Stimulated activated CD4-positive, alpha-beta T cell treated with anti-CD3 and anti-CD28 coated beads, Interleukin-2, amount 100 ng/mL, for 24 hours (primary cell): ENCODE measurements at places on chromosomes 13 and 19.

DNA sequence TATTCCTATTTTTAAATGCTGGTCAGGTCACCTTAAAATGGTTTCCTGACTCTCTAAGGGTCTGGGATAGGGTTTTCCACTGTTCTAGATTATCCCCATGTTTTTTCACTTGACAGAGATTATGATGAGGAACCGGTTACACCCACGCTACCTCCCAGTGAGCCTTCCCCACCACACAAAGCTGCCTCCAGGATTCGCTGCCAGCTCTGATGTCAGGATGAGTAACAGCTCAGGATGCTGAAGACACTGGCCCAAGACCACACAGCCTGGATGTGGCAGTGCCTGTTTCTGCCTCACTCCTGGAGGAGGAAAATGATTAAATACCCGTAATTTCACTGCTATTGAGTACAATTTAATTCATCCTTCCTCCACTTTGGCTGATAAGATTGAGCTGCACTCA, 22.9 kb downstream of the ZNF114 start:
- DNase-seq: no peak

GRCh38 chr13:62643007-62643483, 1227.4 kb upstream of the PCDH20 start:
- no peak for DNase-seq

GRCh38 chr19:49468746-49469447, 5.1 kb upstream of the FLT3LG start:
- peak; percentile 71 for DNase-seq

- no peak for DNase-seq
Measured at GRCh38 chr13:107441279-107441678, 774.1 kb downstream of the LIG4 start.

DNA sequence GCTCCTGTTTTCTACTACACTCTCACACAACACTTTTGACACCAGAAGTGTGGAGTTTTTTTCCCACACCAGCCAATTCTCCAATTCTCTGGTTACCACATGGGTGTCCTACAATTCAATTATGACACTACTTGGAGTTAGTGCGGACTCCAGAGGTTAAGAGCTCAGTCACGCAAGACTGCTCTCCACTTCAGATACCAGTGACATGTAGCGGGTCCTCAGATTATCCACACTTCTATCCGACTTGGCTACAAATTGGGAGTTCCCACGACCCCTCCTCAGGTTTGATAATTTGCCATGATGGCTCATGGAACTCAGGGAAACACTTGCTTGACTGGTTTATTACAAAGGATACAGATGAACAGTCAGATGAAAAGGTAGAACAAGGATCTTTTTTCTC, 32.9 kb downstream of the PAN3 start:
- DNase-seq: no peak

DNA sequence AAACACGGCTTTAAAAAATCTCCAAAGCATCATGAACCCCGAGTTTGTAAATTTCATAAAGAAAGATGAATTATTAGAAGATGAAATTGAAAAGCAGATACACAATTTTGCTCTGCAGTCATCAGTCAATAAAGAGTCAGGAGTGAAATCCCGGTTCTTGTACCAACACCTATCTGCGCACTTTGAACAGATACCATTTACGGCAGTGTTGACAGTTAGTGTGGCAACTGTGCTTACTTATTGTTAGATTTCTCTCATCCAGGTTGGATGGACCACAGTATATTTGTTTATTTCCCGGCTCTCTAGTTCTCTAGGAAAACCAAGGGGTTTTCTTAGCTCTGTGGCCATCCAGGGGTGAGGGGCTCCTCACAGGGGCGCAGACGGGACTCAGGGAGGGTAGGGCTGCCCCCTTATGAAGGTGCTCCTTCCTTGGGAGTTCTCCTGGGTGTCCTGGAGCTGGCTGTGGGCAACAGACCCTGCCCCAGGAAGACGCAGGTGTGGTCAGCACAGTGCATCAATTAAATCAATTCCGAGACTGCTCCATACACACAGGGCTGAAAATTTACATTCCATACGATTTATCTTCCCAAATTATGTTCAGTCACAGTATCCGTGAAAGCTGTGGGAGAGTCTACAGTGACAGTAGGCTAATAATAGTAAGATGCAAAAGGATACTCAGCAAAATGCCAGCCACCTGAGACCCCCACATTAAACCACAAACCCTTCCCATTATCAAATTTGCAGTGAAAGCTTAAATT, 107.0 kb upstream of the C1QTNF9B start:
- DNase-seq: no peak

- DNase-seq: no peak
Measured at GRCh38 chr19:13576726-13577125, 70.4 kb upstream of the CACNA1A start.

DNA sequence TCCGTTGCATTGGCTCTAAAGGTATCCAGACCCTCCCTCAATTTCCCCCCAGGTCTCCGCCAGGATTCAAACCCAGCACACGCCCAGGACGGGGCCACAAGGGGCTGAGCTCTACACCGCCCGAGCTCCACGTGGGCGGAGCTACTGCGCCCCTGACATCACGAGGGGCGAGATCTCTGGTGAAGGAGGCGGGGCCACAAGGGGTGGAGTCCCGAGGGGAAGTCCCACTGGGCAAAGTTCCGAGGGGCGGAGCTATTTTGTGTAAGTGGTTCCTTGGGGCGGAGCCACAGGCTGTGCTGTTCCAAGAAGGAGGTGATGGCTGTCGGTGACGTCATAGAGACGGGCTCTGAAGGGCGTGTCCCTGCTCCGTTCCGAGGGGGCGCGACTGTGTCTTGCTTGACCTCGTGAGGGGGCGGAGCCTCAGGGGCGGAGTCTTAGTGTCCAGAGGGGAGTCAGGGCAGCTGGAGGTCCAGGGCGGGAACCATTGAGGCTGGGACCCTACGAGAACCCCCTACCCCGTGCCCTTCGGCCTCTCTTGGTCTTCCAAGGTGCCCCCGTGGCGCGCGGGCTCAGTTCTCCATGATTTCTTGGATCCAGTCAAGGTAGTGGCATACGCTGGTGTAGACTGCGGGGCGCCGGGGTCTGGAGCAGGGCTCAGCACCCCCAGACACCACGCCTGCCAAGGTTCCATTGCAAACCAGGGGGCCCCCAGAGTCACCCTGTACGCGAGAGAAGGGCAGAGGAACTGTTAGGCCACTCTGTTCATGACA, 1.3 kb upstream of the KLK8 start:
- peak; percentile 44 for DNase-seq

GRCh38 chr19:54654447-54655321, 8.1 kb upstream of the LILRB4 start:
- DNase-seq: no peak

- DNase-seq: no peak
Measured at GRCh38 chr13:31049083-31049482, 112.6 kb downstream of the HSPH1 start.

DNA sequence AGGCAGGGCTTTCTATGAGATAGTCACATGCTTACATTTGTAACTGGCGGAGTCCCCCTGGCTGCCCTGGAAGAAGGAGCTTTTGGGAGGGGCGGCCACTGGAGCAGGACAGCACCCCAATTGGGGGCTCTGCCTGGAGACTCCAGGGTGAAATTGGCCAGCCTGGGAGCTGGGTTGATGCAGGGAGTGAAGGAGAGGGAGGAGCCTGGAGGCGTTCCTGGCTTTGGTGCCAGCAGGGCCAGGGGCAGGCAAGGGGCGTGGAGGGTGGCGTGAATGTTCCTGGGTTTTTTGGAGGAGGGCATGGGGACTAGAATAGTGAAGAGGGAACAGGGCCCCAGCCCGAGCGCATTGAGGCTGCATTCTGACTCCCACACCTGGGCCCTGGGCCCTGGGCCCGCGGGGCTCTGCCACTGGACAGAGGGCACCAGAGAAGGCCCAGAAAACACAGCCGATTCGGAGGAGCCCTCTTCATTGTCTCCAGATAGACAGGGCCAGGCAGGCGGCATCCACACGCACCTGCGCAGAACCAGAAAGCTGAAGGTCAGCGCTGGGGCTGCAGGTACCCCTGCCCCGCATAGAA, 29.5 kb downstream of the COMP start:
- DNase-seq: no peak

GRCh38 chr13:23644126-23644419, 73.9 kb downstream of the TNFRSF19 start:
- DNase-seq: no peak

DNA sequence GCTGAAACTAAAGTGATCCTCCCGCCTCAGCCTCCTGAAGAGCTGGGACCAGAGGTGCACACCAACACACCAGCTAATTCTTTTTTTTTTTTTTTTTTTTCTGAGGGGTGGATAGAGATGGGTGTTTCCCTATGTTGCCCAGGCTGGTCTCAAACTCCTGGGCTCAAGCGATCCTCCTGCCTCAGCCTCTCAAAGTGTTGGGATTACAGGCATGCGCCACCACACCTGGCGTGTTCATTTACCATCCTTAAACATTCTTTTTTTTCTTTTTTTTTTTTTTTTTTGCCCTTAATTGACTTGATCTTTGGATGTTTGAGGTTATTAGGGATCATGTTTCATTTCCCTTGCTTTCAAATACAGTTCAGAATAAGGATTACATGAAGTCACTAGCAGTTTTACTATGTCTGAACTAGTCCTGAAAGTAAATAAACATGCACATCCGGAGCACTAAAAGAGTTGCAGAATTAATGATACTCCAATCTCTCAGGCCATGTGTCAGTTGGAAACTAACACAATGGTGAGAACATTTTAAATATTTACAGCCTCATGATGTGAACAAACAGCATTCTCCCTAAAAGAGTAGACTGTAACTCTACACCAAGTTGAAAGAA, 10.2 kb downstream of the UTP14C start:
- DNase-seq: no peak

DNA sequence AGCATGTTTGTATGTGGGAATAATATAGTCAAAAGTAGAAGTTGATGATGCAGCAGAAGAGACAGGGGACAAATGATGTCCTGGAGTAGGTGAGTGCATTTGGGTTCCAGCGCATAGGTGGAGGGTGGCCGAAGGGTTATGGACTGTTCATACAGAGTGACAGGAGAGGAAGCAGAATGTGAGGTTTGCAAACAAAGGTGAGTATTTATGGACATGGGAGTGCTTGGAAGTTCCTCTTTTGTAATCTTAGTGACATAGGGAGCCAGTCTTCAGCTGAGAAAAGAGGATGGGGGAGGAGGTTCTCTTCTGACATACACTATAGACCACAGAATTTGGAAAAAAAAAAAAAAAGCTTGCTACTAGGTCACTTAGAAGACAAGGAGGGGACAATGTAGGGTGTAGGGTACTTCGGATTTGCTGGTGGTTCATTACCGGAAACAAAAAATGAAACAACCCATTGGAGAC, 331.6 kb downstream of the DLEU7 start:
- DNase-seq: no peak

GRCh38 chr13:43180837-43181236, 157.5 kb downstream of the DNAJC15 start:
- no peak for DNase-seq

DNA sequence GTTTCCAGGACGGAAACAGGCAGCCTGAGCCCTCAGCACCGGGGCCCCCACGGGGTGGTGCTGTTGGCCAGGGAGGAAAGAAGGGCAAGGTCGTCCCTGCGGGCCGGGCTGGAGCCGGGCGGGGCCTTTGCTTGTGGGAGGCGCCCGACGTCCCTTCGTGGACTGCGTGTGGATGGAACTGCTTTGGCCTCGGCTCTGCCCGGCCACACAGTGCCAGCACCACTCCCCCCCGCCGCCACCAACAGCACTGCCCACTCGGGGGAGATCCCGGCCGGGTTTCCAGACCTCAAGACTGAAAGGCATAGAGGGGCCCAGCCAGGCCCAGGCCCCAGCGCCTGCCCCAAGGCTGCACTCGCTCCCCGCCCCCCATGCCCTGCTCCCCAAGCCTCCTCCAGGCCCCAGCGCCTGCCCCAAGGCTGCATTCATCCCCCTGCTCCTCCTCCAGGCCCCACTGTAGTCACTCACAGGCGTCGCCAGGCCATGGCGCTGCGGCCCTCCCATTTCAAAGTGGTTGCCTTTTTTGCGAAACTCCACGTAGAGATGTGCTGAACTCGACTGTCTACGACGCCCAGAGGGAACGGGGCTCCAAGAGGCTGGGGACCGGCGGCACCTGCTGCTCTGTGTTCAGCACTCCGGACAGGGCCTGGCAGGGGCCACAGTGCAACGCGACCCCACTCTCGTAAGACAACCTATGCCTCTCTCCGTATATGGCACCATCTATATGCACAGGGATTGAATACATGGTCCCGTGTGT, 22.5 kb downstream of the C13orf46 start:
- DNase-seq: peak; percentile 72

DNA sequence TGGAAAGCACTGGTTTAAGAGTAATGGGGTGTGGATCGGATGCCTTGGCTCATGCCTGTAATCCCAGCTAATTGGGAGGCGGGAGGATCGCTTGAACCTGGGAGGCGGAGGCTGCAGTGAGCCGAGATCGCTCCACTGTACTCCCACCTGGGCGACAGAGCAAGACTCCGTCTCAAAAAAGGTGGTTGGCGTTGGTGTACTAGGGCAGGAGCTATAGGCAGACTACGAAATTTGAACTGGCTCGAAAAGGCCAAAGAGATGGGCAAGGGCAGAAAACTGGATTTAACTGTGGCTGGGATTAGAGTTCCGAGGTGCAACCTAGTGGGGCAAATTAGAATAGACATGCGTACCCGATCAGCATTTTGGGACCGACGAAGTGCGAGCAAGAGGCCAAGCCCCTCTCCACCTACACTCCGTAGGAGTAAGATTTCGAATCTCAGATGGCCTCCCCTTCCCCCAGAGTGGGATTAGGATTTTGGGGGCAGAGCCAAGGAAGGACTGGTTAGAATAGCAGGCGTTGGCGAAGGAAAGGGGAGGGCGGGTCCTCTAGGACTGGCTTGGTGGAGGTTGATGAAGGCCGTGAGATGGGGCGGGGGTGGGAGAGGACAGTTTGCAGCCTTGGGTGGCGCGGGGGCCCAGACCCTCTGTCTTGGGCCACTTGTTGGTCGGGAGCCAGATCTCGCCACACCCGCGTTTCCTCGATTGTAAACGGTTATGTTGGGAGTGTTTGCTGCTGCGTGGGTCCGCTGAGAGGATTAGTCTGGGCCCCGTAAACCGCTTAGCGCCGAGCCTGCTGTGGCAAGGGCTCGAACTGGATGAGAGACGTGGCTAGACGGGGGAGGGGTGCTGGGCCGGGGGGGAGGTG, 2.0 kb upstream of the INAFM1 start:
- no peak for DNase-seq

DNA sequence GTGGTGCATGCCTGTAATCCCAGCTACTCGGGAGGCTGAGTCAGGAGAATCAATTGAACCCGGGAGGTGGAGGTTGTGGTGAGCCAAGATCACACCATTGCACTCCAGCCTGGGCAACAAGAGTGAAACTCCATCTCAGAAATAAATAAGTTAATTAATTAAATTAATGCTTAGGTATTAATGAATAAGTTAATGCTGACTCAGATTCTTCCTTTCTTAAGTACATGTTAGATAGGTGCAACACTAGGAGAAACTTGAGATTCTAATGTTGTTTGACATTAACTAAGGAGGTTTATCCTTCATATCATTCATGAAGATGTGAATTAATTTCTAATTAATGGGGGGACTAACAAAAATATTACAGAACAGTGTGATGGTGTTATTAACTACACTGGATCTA, 812.6 kb upstream of the SPRY2 start:
- DNase-seq: no peak

- no peak for DNase-seq
Measured at GRCh38 chr13:77563111-77563510, 27.6 kb downstream of the SCEL start.
